ENCODE measurements at places on chromosomes 1 and 21.

DNA sequence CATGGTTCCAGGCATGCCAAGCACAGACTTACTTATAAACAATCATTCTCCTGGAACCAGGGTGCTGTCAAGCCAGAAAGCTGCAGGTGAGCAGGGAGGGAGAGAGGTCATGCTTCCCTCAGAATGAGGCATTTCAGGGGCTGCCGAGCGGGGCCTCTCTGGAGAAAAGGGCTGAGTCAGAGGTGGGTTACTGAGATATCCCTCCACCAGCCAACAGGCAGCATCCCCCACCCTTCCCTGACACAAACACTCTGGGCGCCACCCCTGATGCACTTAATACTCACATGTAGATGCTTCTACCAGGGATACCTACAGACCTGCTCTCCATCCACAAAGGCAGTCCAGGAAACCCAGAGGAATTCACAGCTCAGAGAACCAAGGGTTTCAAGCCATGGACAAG is 13.1 kb downstream of the STK40 start:
- DNase-seq = no peak

GRCh38 chr1:29865051-29865450 is 628.7 kb downstream of the PTPRU start:
- no peak for DNase-seq

GRCh38 chr1:23362218-23362713 is 7.4 kb downstream of the ZNF436 start:
- no peak for DNase-seq

- DNase-seq = peak; percentile 23
Observed at GRCh38 chr1:9561429-9561828, 22.2 kb downstream of the SLC25A33 start.

GRCh38 chr1:66182551-66183178 is 351.3 kb upstream of the SGIP1 start:
- peak; percentile 7 for DNase-seq

GRCh38 chr1:107171333-107171732 is 30.5 kb downstream of the NTNG1 start:
- no peak for DNase-seq

GRCh38 chr1:175620376-175620775 is 123.0 kb downstream of the TNR start:
- no peak for DNase-seq
